ENCODE measurements at places on chromosomes 4 and X.

GRCh38 chr4:25440478-25441030, 63.5 kb downstream of the ANAPC4 start:
- peaks cover 5% of the 10 kb centered on the region for H3K4me1 ChIP-seq
- H3K27ac ChIP-seq = no peak overlapping the region
- no peaks in the 10 kb centered on the region for H3K27me3 ChIP-seq
- no peaks in the 10 kb centered on the region for H3K36me3 ChIP-seq
- DNase-seq = no peak
- no peak overlapping the region for H3K4me3 ChIP-seq

GRCh38 chr4:48970471-48970921, 15.6 kb upstream of the CWH43 start:
- no peak overlapping the region for H3K4me3 ChIP-seq
- no peaks in the 10 kb centered on the region for H3K4me1 ChIP-seq
- DNase-seq = no peak
- peaks cover 9% of the 10 kb centered on the region for H3K27me3 ChIP-seq
- H3K36me3 ChIP-seq = no peaks in the 10 kb centered on the region

GRCh38 chr4:11647433-11647832, 218.7 kb upstream of the HS3ST1 start:
- no peaks in the 10 kb centered on the region for H3K4me1 ChIP-seq
- DNase-seq = no peak
- no peak overlapping the region for H3K4me3 ChIP-seq
- no peak overlapping the region for H3K27ac ChIP-seq
- peaks cover 50% of the 10 kb centered on the region for H3K36me3 ChIP-seq

- no peak overlapping the region for H3K4me3 ChIP-seq
- H3K36me3 ChIP-seq = no peaks in the 10 kb centered on the region
- no peaks in the 10 kb centered on the region for H3K27me3 ChIP-seq
- H3K27ac ChIP-seq = no peak overlapping the region
- H3K4me1 ChIP-seq = peaks cover 12% of the 10 kb centered on the region
Observed at GRCh38 chr4:111991163-111991562, 154.1 kb upstream of the FAM241A start.

All from WTC11 (cell line).